ENCODE measurements at places on chromosomes 16 and 17.

- DNase-seq = no peak
Measured at GRCh38 chr17:37064206-37064605, 115.5 kb downstream of the AATF start.

DNA sequence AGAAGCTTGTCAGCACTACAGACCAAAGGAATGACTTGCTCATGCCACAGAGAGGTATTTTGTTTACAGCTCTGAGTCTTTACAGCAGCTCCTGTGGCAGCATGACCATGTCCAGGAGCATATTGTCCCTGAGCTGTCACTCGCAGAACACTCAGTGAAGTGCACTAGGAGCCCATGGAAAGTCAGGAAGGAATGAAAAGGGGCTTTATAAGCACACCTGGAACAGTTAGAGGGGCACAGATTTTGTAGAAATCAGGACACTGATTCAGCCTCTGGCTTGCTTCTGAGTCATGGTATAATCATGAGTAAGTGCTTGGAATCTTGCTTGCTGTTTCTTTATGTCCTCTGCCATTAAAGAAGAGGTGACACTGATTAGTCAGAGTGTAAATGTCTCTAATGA lies 41.0 kb downstream of the TADA2A start:
- no peak for DNase-seq

DNA sequence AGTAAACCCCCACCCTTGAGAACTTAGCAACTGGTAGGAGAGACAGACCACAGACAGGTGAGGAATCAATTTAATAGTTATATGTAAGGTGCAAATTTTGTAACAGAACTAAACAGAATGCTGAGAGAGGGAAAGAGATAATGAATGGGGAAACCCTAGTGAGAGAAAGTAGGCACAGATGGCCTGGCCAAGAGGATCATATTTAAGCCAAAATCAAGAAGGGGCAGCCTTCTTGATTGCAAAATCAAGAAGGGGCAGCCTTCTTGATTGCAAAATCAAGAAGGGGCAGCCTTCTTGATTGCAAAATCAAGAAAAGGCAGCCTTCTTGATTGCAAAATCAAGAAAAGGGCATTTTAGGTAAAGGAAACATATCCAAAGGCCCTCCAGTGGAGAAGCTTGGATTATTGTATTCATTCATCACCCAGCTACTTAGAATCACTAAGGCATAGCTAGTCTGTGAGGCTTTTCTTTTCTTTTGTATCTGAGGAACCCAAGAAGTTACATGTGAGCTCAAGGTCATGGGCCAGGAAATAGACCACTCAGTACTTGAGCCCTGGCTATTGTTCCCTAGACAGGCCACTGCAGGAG lies 190.6 kb downstream of the CYLD start:
- DNase-seq = no peak

DNA sequence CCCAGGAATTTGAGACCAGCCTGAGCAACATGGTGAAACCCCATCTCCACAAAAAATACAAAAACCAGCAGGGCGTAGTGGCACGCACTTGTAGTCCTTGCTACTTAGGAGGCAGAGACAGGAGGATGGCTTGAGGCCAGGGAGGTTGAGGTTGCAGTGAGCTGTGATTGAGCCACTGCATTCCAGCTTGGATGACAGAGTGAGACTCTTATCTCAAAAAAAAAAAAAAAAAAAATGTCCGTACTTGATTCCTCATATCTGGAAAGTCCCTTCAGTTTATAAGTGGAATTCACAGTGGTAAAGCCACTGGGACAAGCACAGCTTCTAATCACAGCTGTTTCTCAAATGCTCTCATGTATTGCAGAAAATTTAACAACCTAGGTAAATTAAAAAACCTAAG lies 78.6 kb upstream of the CREBBP start:
- no peak for DNase-seq

GRCh38 chr16:3907586-3907985 lies 27.1 kb upstream of the CREBBP start:
- DNase-seq = no peak

GRCh38 chr16:22388101-22388644 lies 13.8 kb upstream of the CDR2 start:
- DNase-seq = no peak

- DNase-seq = no peak
Measured at GRCh38 chr17:28874750-28875149, 19.9 kb downstream of the ERAL1 start.

GRCh38 chr16:22847100-22847499 lies 33.1 kb downstream of the HS3ST2 start:
- DNase-seq = no peak

GRCh38 chr16:22710326-22710725 lies 103.6 kb upstream of the HS3ST2 start:
- no peak for DNase-seq

Measured in cortex of kidney (tissue), 1 donor.